ENCODE measurements at places on chromosomes 3 and 15.
A peak's percentile ranks its signal among the peaks of the same experiment; 100 is the strongest.

DNA sequence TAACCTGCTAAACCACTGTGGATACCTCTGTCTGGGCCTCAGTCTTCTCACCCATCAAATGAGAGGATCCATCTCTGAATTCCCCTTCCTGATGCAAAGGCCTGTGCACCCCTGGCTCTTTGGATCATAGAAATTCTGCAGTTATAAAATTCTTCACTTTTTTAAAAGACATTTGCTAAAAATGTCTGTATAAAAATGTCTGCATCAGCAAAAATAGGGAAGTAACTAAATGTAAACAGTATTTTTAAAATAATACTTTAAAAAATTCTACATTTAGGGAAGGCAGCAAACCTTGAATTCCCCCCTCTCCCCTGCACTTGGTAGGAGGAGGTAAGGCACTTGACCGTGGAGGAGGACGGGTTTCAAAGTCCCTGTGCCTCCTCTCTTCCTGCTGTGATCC, 25.6 kb upstream of the TRIM59 start:
- no peak for DNase-seq

GRCh38 chr15:71630475-71630809, 179.9 kb upstream of the NR2E3 start:
- DNase-seq, result no peak

GRCh38 chr3:171358881-171359198, 101.4 kb downstream of the TNIK start:
- DNase-seq, result no peak

DNA sequence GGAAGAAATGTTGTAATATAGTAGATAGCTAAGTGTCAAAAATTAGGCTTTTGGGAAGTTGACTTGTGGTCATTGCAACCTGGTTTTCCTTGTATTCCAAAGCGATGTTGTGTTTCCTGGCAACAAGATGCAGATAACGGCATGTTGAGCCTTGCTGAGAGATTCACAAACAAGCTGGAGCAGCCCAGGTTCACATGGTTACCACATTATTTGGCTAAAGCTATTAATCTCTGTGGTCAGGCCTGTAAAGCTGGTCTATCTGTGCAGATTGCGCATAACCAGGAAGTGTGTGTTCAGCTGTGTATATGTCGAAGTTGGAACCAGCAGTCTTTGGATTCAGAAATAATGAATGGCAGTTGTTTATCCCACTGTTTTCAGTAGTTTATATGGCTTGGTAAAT, 6.6 kb downstream of the TIPARP start:
- peak; percentile 99 for DNase-seq

DNA sequence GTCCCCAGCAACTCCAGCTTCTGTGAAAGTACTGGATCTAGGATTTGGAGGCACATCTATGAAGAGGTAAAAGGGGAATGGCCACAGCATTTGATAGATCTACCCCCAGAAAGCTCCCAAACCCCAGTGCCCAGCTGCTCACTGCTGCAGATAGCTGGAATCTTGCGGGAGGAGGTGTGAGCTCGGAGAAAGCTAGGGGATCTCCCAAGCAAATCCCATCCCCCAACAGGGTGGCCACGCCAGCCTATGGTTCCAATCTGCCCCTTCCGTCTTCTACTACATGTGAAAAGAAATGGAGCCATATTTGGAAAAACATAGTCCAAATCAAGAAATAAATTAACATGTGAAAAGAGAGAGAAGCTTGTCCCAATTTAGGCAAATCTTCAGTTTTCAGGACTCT, 42.0 kb downstream of the SEMA5B start:
- DNase-seq, result no peak

DNA sequence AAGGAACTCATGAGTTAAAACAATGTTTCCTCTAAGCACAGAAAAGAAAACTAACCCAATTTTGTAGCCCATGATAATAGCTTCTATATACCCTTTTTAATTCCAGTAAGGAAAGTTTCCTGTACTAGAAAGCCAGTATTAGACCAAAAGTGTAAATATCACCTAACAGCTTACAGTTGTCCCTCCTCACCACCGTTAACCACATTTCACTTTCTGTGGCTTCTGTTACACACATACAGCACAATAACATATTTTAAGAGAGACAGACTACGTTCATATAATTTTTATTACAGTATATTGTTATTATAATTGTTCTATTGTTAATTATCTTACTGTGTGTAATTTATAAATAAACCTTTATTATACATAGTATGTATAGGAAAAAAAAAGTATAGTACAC, 74.1 kb downstream of the ZNF280D start:
- no peak for DNase-seq

DNA sequence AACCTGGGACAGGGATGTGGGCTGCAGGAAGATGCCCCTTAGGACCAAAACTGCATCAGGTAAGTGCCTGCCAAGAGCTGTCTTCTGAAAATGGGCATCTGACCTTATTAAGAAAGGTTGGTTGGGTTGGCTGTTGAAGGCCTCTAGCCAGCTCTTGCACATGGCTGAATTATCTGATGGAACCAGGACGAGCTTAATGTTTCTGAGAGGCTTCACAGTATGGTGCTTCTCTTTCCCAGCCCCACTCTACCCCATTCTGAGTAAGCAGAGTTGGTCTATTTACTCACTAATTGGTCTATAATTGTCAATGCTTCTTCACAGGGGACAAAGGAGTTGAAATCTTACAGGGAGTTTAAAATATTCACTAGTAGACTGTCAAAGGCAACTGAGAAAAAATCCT, 48.4 kb downstream of the DTWD1 start:
- DNase-seq, result no peak

DNA sequence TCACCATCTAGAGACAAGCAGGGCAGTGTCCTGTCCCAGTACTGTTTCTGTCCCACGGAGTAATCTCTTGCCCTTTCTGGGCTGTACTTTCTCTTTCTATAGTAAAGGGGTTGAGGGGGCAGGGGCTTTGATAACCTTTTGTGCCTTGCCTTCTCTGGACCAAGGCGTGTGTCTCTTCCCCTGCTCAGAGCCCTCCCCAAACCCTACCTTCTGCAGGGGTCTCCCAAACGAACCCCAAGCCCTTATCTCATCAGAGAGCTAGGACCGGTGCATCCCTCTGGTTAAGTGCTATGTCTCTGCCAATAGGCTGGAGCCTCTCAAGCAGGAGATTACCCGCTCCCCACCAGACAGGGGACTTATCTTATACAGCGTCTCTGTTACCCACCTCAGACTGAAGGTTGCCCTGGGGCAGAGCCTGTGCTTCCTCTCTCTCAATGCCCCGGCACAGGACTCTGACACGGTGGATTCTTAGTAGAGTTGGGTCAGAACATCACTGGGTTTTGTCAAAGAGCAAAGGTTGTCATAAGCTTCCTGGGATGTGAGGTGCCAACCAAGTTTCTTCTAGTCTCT, 2.9 kb downstream of the PLEKHO2 start:
- no peak for DNase-seq

GRCh38 chr3:185646382-185647133, 60.5 kb downstream of the SENP2 start:
- no peak for DNase-seq

GRCh38 chr3:43742920-43743319, 52.2 kb downstream of the ABHD5 start:
- peak; percentile 68 for DNase-seq

GRCh38 chr3:180354214-180354613, 247.7 kb upstream of the TTC14 start:
- no peak for DNase-seq

All from iris pigment epithelial cell (primary cell).